ENCODE measurements at places on chromosomes 7 and 10. TPM values are rescaled to one million over a fixed set of nuclear protein-coding genes. Genes with fewer than 3 reads are reported as not detected.

The CASTOR2 gene
- total RNA-seq: 4.3 TPM

DNA sequence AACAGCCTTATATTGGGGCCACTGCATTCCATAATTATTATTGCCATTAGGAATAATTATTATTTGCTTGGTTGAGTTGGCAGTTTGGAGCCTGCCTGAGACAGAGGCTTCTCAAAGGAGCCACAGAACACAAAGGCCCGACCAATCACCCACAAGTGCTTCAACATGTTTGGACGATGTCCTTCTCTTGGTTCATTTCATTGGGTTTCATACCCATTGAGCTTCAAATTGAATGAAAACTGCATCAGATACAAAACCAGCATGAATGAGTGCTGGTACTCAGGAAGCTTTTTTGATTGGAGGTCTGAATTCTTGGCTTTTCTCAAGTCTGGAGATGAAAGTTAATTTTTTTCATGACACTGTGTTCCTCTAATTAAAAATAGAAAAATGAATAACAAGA, 168.3 kb downstream of the CREB5 start:
- DNase-seq: no peak

The EPO gene
- total RNA-seq: not detected

The GPER1 gene
- 0.15 TPM for total RNA-seq

The ECHS1 gene
- 31.3 TPM for total RNA-seq

DNA sequence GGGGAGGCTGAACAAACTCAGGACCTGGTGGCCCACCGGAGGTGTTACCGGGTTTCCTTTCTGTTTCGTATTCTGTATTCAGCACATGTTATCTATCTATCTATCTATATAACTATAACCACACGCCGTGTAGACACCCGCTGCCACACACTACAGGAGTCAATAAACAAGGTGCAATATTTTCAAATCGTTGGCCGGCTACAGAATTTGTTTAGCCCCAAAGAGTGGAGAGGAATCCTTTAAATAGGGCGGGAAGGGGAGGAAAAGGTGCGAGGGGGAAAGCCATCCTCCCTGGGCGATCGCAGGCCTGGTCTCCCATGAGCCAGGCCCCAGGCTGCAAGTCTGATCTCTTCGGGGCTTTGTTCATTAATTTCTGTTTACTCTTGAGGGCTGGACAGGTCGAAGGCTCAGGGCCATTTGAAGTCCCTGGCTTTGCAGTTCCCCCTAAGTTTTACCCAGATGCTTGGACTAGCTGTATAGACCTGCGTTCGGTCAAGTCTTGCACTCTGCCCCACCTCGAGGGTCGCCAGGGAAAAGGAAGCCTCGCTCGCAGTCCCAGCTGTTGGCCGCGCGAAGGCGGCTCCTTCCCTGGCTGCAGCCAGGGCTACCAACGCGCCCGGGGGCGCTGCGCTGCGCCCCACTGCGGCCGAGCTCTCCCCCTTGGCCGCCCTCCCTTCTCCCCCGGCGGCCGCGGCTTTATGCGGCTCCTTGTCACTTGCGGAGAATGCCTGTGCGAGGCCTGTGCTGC, 3.8 kb downstream of the NKX2-3 start:
- DNase-seq: no peak

GRCh38 chr7:12423355-12423996, 19.8 kb upstream of the VWDE start:
- no peak for DNase-seq

- DNase-seq: no peak
Observed at GRCh38 chr10:59016043-59016442, 160.4 kb upstream of the PHYHIPL start.

The NOM1 gene
- 22.1 TPM for total RNA-seq

- no peak for DNase-seq
Observed at GRCh38 chr10:66144016-66144415, 781.8 kb upstream of the LRRTM3 start.

DNA sequence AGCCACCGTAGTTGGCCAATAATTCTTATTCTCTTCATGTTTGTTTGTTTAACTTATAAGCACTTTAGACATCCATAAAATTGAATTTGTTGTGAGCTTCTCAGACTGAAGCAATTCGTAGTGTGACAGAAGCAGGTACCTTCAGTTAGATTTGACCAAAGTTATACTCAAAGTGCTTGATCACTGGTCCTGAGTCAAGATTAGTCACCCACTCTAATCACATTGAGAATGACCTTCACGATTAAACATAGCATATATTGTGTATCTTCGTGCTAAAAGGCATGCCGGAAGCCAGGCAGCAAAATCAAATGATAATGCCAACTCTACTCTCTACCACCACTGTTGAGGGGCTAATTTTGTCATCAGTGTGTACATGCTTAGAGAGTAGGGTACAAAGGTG, 763.7 kb upstream of the MBL2 start:
- DNase-seq: no peak

DNA sequence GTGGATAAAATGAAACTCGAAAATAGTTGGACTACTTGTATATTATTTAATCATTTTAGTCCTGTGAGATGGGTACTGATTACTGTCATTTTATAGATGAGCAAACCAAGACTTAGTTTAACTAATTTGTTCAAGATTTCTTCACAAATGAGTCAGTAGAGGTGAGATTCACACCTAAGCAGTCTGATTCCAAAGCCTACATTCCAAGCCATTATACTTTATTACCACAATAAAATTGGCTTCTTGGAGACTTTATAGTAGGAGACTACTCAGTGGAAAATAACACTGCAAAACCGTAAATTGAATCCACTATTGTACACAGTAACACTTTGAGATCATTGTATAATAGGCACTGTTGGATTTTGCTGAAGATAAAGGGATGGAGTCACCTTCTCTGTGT, 2.2 kb downstream of the PHTF2 start:
- DNase-seq: no peak

GRCh38 chr7:91685544-91685943, 195.0 kb downstream of the MTERF1 start:
- no peak for DNase-seq

The CLDN3 gene
- total RNA-seq: not detected

- DNase-seq: no peak
Observed at GRCh38 chr7:33232632-33233145, 103.3 kb downstream of the BBS9 start.

The GCK gene
- total RNA-seq: not detected

- DNase-seq: no peak
Observed at GRCh38 chr10:47452495-47453140, 31.3 kb downstream of the ANXA8 start.

DNA sequence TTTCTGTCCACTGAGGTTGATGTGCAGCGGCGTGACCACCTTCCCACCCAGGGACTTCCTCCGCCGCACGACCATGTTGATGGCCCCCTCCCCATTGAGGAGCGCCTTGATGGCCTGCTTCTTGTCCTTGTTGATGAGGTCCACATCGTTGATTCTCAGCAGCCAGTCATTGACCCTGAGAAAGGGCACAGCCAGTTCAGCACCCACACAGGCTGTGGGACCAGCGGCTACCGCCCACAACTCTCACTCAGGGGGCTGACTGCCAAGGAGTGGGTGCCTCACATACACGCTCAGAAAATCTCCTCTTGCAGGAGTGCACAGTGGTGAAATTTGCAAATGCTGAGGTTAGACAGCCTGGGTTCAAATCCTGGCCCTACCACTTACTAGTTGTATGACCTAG, 97.2 kb downstream of the DLG5 start:
- no peak for DNase-seq

DNA sequence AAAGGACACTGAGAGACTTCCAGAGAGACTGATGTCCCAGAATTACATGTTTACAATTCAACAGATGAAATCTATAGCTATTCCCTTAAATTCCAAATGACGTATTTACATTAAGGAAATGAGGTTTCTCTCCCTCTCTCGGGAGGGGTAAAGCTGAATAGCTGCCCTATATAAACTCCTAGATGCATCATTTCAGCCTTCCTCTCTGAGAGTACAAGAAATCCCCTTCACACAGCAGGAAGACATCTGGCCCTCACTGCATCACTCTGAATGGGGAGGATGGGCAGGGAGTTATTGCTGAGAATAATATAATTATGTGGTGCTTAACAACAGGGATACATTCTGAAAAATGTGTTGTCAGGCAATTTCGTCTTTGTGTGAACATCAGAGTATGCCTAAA, 11.0 kb downstream of the POT1 start:
- DNase-seq: no peak

The SRGN gene
- 468 TPM for total RNA-seq

DNA sequence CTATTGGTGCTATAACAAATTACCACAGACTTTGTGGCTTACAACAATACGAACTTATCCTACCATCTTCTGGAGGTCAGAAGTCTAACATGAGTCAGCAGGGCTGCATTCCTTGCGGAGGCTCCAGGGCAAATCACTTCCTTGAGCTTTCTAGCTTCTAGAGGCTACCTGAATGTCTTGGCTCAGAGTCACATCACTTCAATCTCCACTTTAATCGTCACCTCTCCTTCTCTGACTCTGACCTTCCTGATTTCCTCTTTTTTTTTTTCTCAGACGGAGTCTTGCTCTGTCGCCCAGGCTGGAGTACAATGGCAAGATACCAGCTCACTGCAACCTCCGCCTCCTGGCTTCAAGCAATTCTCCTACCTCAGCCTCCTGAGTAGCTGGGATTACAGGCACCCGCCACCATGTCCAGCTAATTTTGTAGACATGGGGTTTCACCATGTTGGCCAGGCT, 44.6 kb upstream of the ANAPC16 start:
- no peak for DNase-seq

GRCh38 chr10:77513220-77513619, 124.4 kb downstream of the KCNMA1 start:
- DNase-seq: no peak

Data from activated CD4-positive, alpha-beta memory T cell treated with anti-CD3 and anti-CD28 coated beads, Interleukin-2, amount 10 ng/mL, durations not matched to agents 7 days and 5 days (primary cell).